RKO (cell line): ENCODE measurements at places on chromosomes 7 and 10.

DNA sequence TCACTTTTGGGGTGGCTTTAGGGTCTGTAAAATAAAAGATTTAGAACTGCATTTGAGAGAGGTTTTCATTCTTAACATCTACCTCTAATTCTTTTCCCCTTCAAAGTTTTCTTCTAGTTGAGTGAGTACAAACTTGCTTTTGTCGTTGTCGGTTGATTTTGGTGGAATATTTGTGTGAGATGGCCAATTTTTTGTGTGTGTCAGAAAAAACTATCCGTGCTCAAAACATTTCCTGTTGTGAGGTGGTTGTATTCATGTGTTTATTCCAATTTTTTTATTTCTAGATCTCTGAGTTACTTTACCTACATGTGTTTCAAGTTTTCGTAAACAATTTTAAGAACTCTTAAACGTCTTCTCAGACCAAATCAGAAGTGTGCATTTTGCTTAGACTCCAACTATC, 1.6 kb downstream of the AHR start:
- DNase-seq, result no peak

GRCh38 chr10:101595591-101596433, 7.7 kb downstream of the DPCD start:
- DNase-seq, result no peak

DNA sequence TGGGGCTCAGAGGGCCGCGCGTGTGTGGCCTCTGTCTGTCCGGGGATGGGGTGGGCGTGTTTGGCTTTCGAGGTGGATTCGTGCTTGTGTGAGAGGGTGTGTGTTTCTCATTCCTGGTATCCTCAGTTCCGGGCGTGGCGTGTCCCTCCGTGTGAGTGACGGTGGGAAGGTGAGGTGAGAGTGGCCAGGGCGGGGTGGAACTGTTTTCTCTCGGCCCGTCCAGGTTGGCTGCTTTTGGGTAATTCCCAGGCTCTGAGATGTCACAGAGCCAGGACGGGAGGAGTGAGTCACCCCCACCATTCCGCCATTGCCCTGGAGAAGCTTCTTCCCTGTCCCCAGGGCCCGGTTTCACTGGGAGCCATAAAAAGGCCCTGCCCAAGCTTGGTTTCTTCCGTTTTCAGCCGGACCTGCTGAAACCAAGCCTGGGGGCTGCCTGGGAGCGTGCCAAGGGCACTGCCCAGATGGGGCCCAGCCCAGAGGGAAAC, 21.3 kb upstream of the CLDN4 start:
- no peak for DNase-seq

GRCh38 chr10:112799726-112800510, 150.1 kb upstream of the TCF7L2 start:
- DNase-seq, result no peak

DNA sequence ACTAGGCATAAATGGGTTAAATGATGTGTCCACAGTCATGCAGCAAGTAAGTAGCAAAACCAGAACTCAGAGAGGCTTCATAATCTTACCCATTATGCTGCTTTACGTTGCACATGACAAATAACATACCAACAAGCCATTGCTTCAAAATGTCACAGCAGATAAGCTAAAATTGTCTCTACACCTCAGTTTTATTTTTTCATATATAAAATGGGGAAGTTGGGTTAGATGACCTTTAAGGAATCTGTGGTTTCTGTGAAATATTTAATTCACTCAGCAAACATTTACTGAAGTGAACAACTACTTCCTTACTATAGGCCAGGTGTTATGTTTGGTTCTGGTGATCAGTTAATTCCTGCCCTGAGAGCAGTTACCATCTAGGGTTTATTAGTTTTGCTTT, 2.2 kb upstream of the ASCC1 start:
- DNase-seq, result no peak

- DNase-seq, result no peak
Measured at GRCh38 chr10:62733654-62734293, 70.7 kb upstream of the ADO start.
